ENCODE measurements at places on chromosomes 13 and 19. TPM values are rescaled to one million over a fixed set of nuclear protein-coding genes. Genes with fewer than 3 reads are reported as not detected.
A peak's percentile ranks its signal among the peaks of the same experiment; 100 is the strongest.

The FUT1 gene
- 0.32 TPM for total RNA-seq

The TMEM161A gene
- total RNA-seq: 16.1 TPM

The ATP8B3 gene
- total RNA-seq: 12.8 TPM

The ZNF331 gene
- total RNA-seq: 63.7 TPM

The CEACAM20 gene
- not detected for total RNA-seq

The TMEM59L gene
- total RNA-seq: 0.49 TPM

The KL gene
- total RNA-seq: 0.99 TPM

GRCh38 chr13:94177041-94177440, 302.4 kb downstream of the DCT start:
- DNase-seq: no peak

GRCh38 chr13:114323349-114323748, 9.0 kb downstream of the CHAMP1 start:
- DNase-seq: no peak

- no peak for DNase-seq
Observed at GRCh38 chr13:46475541-46475991, 77.4 kb upstream of the LRCH1 start.

- no peak for DNase-seq
Observed at GRCh38 chr19:3194106-3195087, 8.7 kb downstream of the NCLN start.

DNA sequence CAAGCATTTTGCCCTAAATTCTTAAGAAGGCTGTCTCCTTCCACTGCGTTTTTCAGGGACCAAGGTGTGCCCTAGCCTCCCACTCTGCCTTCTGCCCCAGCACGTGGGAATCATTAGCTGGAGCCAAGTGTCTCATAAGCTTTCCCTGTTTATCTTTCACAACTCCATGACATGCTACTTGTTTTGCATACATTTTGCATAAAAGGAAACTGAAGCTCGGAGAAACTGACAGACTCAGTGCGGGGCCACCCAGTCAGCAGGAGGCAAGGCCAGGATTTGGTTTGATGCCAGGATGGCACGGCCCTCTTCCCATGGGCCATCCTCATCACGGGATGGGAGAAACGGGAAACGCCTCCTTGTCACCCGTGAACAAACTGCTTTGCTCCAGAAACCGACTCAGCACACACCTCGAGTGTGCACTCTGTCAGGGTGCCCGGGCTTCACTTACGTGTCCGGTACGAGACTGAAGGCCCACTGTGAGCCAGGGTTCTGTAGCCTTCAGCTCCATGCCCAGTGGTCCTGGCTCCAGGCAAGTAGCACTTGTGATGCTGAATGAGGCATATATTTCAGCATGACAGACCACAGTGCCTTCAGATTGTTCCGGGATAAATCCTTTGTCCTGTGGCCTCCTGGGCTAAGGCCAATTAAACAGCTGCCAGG, 9.6 kb downstream of the CEBPA start:
- no peak for DNase-seq

- DNase-seq: no peak
Observed at GRCh38 chr13:110250258-110250891, 56.6 kb downstream of the COL4A1 start.

- DNase-seq: no peak
Observed at GRCh38 chr19:31146015-31146414, 203.2 kb downstream of the TSHZ3 start.

- DNase-seq: no peak
Observed at GRCh38 chr13:46778890-46779289, 18.1 kb downstream of the ESD start.

- peak; percentile 53 for DNase-seq
Observed at GRCh38 chr19:18098891-18099622, 1.5 kb downstream of the MAST3 start.

- no peak for DNase-seq
Observed at GRCh38 chr19:10687518-10688288, 13.5 kb upstream of the QTRT1 start.

DNA sequence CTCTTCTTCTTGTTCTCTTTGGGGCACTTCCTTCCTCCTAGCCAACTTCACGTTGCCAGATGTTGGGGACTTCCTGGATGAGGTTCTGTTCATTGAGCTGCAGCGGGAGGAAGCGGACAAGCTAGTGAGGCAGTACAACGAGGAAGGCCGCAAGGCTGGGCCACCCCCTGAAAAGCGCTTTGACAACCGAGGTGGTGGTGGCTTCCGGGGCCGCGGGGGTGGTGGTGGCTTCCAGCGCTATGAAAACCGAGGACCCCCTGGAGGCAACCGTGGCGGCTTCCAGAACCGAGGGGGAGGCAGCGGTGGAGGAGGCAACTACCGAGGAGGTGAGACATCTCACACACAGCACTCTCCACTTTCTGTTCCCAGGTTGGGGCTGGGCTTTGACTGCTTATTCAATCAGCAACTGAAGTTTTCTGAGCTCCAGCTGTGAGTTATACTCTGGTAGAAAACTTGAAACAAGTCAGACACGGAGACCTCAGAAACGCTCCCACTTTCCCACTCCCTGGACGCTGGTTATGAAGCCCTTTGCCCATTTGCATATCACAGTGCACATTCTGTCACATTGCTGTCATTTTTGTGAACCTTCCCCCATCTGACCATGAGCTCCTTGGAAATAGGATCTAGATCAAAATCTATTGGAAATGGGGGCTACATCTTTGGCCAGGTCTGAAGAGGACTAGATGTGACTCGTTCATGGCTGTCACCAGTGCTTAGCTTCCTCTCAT, 7.2 kb upstream of the CCDC97 start:
- peak; percentile 82 for DNase-seq

GRCh38 chr19:45040059-45040771, 1.4 kb downstream of the CLASRP start:
- no peak for DNase-seq

DNA sequence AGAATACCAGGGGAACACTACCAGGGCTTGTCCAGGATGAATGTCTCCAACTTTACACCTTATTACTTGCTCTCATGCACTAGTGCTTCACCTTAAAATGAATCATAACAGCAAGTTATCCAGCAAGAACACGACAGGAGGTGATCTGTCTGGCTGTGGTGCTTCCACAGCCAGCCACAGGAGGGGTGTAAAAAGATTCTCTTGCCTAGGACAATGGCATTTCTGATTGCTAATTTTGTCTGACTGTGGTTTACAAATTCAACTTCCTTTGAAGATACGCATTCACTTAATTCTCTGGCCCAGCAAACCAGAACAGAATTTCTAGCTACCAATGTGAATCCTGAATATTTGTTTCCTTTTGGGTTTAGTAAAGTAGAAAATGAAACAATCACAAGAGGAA, 23.1 kb upstream of the COG3 start:
- no peak for DNase-seq

- no peak for DNase-seq
Observed at GRCh38 chr19:2869618-2870017, 2.5 kb downstream of the ZNF556 start.
